Stimulated activated CD8-positive, alpha-beta memory T cell treated with anti-CD3 and anti-CD28 coated beads, Interleukin-2, amount 100 ng/mL, for 1 hour (primary cell): ENCODE measurements at places on chromosomes 12 and 14.

DNA sequence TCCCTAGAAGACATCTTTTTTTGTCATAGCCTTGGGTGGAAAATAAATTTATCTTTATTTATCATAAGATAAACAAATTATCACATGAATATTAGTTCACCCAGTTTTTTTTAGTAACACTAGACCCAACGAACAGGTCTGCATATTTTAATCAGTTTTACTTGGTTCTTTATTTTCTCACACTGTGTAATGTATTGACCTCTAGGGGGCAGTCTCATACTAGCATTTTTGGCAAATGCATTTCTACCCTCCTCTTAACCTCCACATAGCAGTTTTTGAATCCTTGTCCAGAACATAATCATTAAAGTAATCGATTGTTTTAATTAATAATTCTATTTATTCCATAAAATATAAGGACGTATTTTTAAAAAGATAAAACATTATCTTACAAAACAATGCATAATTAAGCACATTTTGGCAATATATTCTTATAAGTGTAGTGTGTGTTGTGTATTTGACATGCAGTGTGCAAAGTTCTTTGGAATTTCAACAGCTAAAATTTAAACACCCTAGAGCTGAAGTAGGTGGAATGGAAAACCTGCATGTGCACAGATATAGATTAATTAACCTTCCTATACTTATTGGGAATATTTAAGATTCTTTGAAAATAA, 31.6 kb upstream of the PTPRQ start:
- DNase-seq: no peak

- DNase-seq: no peak
These were observed 41.6 kb upstream of the TRHDE start for GRCh38 chr12:72230589-72230988.

DNA sequence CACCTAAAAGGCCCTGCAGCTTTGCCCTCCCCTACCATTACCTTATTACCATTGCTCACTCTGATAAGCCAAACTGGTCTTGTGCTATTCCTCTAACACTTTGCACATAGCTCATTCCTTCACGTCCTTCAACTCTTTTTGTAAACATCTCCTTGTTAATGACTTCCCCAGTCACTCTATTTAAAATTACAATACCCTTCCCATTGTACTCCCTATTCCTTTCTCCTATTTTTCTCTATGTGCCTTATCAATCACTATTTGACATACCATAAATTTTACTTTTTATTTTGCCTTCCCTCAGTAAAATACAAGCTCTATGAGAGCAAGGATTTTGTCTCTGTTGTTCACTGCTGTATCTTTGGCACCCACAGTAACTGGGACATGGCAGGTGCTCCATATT, 5.4 kb downstream of the SARNP start:
- no peak for DNase-seq

GRCh38 chr12:131598717-131599116, 112.2 kb upstream of the SFSWAP start:
- DNase-seq: no peak

- no peak for DNase-seq
These were observed 136.6 kb upstream of the SLC38A2 start for GRCh38 chr12:46509135-46509534.

GRCh38 chr12:43028826-43029225, 439.3 kb upstream of the PRICKLE1 start:
- no peak for DNase-seq

- no peak for DNase-seq
These were observed 923.4 kb downstream of the NRXN3 start for GRCh38 chr14:79093531-79093930.

- DNase-seq: no peak
These were observed 84.2 kb downstream of the LRRK2 start for GRCh38 chr12:40309001-40309400.

DNA sequence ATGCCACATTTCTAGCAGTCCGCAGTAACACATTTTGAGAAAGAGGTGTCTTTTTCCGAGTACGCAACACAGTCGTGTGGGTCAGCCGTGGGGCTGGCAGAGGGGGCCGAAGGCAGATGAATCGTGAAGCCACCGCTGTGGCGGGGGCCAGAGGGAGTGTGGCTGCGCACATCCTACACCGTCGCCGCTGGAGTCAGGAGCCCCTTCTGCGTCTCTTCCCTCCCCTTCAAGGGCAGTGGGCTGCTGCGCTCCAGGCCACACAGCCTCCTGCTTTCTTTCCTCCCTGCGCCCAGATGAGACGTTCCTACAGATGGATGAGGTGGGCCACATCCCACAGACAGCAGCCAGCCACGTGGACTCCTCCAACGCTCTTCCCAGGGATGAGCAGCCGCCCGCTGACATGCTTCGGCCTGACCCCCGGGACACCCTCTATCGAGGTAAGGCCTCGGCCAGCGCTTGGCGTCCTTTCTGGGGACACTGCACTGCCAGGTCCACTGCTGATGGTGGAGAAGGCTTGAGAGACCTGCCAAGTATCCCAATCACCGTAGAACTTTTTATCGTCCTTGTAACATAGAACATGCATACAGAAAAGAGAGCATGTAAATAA, 89.8 kb downstream of the B4GALNT3 start:
- no peak for DNase-seq

- DNase-seq: peak; percentile 33
These were observed 58.6 kb downstream of the ZFP36L1 start for GRCh38 chr14:68734231-68734732.

DNA sequence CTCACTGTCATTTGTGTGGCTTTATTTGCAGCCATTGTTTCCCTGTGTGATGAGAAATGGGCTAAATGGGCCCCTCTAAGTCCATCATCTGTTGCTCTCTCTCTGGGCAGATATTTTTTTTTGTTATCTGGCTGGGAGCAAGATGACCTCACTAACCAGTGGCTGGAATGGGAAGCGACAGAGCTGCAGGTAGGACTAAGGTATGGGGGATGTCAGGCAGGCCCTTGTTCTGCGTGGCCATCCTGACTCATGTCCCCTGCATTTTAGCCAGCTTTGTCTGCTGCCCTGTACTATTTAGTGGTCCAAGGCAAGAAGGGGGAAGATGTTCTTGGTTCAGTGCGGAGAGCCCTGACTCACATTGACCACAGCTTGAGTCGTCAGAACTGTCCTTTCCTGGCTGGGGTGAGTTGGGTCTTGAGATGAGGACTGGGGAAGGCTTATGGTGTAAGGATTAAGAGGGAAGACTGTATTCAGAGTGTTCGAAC, 1.3 kb downstream of the MARS1 start:
- no peak for DNase-seq

GRCh38 chr14:105836160-105836559, 309.8 kb downstream of the TMEM121 start:
- DNase-seq: no peak

DNA sequence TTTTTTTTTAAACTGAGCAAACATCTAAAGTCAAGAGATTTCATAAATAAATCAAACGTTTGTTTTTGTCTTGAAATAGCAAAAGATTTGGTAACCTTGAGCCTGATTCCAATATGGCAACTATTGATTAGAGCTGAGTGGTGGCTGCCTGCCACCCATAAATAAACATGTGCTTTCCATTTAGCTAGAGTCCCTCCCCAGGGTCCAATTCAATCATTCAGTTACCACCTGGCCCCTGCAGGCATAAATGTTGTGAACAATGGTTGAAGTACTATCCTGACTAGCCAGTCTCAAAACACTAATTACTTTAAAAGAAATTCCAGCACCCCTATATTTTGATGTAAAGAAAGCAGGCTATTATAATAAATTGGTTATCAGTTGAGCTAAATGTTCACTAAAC, 129.7 kb upstream of the GRIP1 start:
- DNase-seq: no peak

DNA sequence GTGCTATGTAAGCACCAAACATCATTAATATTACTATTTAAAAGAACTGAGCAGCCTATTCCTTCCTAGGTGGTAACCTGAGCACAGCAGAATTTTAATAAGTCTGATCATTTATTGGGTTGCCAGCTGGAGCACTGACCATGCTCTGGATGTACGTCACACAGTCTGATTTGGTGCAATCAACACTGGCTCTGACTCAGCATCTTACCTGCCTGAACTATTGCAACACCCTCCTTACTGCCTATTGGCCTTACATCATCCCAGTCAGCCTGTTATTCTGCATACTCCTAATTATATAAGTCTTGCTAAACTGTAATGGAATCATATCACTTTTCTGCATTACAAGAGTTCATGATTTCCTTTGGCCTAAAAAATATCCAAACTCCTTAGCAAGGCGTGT, 149.7 kb downstream of the PTPRO start:
- no peak for DNase-seq

- no peak for DNase-seq
These were observed 56.9 kb downstream of the MAP4K5 start for GRCh38 chr14:50475460-50475859.
